ENCODE measurements at places on chromosomes 6 and 20.

GRCh38 chr6:132236281-132236680 is 165.0 kb downstream of the MOXD1 start:
- DNase-seq, result no peak

GRCh38 chr6:168033791-168034190 is 36.3 kb downstream of the KIF25 start:
- DNase-seq, result no peak

DNA sequence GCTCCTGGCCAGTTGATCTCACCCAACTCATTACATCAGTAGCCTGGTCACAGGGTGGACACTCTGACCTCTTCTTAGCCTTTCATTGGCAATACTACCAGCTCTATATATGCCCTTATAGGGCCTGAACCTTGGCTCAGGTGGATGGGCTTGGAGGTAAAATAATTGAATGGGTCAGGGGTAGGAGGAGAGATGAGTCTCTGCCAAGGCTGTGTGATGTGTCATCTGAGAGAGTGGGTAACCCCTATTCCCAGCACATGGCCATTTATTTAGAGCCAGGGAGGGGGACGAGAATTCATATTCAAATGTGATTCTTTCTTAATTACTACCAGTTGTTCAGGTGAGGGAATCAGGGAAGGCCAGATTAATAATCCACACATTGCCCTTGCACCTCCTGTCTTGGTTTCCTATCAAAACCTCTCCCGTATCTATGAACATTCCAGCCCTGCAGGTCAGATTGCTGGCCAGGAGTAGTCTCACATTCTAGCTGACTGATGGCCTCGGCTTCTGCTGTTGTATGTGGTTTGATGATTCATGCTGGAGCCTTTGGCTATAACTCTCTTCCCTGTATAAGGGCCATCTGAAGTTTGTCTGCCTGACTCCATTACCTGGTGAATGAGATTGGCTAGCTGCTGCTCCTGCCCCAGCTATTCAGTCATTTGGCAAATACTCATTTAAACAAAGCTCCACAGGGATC is 13.4 kb downstream of the C20orf173 start:
- no peak for DNase-seq

- no peak for DNase-seq
These were observed 309.8 kb downstream of the CDC5L start for GRCh38 chr6:44697327-44697726.

GRCh38 chr6:97915537-97915936 is 632.5 kb upstream of the MMS22L start:
- DNase-seq, result no peak

GRCh38 chr6:107786709-107787588 is 37.2 kb downstream of the SCML4 start:
- DNase-seq, result peak; percentile 17

- no peak for DNase-seq
These were observed 11.4 kb upstream of the PDE10A start for GRCh38 chr6:165674155-165675029.

DNA sequence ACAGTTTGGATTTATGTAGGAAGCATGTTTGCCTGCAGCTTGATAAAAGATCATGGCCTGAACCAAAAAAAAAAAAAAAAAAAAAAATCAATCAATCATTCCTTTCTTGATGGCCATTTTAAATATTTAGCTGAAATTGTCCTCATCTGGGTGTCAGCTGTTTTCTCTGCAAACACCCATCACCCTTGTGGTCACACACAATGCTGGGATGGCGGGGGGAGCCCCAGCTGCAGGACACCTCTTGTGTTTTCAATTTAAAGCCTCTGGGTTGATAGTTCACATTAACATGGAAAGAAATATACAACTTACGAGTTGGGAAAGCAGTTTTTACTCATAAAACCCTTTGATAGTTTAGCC is 160.4 kb downstream of the ZFP64 start:
- DNase-seq, result no peak
